ENCODE measurements at places on chromosomes 5 and 9.

GRCh38 chr5:151414536-151414935 is 32.9 kb upstream of the SLC36A1 start:
- no peak for DNase-seq

DNA sequence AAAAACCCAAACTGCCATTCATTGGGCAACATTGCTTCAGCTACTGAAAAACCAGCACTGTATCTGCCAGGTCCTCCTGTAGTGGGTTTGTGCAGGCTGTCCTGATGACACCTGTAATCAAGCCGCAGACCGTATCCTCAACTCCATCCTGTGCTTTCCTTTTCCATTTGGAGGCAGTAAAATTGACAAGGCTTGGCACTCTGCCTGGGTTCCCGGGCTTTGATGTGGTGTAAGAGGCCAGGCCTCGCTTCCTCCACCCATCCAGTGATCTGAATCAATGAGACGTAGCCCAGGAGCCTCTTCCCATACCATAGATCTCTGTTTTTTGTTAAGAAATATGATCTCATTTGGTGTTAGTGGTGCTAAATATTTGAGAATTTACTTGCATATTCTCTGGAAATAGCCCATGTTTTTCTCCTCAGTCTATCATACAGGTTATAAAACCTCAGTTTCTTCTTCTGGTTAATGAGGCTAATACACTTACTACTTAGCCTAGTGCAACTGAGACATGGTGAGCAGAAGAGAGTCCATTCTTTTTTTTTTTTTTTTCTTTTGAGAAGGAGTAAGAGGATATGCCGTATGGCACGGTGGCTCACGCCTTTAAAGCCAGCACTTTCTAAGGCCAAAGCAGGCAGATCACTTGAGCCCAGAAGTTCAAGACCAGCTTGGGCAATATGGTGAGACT is 34.8 kb downstream of the LSM11 start:
- DNase-seq = no peak

- DNase-seq = no peak
Observed at GRCh38 chr5:111635916-111636570, 121.0 kb downstream of the NREP start.

DNA sequence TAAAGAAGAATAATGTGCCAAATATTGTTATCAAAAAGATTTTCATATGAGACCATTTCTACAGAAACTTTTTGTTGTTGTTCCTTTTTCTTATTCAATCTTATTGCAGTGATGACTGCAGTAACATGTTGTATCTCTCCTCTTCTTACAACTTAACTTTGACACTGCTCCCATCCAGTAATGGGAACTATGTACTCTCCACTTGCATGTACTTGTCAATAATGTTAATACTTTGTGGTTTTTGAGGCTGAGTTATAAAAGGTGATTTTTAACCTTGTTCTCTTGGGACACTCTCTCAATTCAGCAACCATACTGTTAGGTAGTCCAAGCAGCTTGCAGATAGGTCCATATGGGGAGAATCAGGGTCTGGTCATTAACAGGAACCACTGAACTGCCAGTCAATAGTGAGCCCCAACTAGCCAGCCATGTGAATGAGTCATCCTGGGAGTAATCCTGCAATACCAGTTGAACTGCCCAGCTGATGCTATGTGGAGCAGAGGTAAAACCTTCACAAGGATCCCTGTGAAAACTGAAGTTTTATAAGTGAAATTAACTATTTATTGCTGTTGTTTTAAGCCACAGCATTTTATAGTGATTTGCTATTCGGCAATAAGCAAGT is 199.6 kb upstream of the DAB2 start:
- no peak for DNase-seq

DNA sequence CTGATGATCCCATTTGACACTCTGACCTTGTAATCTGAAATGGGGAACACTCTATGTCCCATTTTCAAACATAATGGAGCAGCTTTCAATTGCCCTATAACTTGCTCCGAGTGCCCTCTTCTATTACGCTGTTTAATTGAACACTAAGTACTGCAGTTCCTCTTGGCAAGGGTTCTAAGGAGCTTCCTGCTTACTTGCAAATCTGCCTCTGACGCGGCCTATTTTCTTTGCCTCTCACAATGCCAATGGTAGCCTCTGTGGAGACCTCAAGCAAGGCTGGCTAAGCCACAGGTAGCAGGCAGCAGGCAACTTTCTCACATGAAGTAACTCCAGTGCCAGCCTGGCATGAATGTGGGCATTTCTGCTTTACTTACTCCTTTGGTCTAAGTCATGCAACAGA is 443.4 kb upstream of the TRPC7 start:
- no peak for DNase-seq

GRCh38 chr5:40206030-40206429 is 473.7 kb upstream of the PTGER4 start:
- no peak for DNase-seq

GRCh38 chr5:124438026-124438902 is 308.2 kb downstream of the ZNF608 start:
- DNase-seq = no peak

- no peak for DNase-seq
Observed at GRCh38 chr9:84226126-84226525, 114.4 kb downstream of the SLC28A3 start.

- DNase-seq = no peak
Observed at GRCh38 chr5:68576805-68577204, 361.2 kb downstream of the PIK3R1 start.

GRCh38 chr9:135230386-135230765 is 142.9 kb downstream of the OLFM1 start:
- DNase-seq = no peak

- no peak for DNase-seq
Observed at GRCh38 chr9:91741522-91741921, 208.5 kb downstream of the ROR2 start.

GRCh38 chr5:103256178-103256577 is 2.4 kb upstream of the MACIR start:
- no peak for DNase-seq

- DNase-seq = no peak
Observed at GRCh38 chr9:36138901-36139300, 2.4 kb downstream of the GLIPR2 start.

GRCh38 chr5:68446487-68446894 is 230.9 kb downstream of the PIK3R1 start:
- no peak for DNase-seq

GRCh38 chr9:92444841-92445240 is 20.6 kb upstream of the OMD start:
- DNase-seq = no peak

GRCh38 chr9:128495804-128496417 is 8.6 kb upstream of the GLE1 start:
- DNase-seq = no peak

- no peak for DNase-seq
Observed at GRCh38 chr9:107675351-107676259, 186.0 kb upstream of the KLF4 start.

GRCh38 chr5:55438998-55439397 is 95.8 kb downstream of the PLPP1 start:
- no peak for DNase-seq

- DNase-seq = no peak
Observed at GRCh38 chr5:150514708-150515211, 6.8 kb downstream of the NDST1 start.

GRCh38 chr5:71740015-71740753 is 21.1 kb downstream of the CARTPT start:
- no peak for DNase-seq

DNA sequence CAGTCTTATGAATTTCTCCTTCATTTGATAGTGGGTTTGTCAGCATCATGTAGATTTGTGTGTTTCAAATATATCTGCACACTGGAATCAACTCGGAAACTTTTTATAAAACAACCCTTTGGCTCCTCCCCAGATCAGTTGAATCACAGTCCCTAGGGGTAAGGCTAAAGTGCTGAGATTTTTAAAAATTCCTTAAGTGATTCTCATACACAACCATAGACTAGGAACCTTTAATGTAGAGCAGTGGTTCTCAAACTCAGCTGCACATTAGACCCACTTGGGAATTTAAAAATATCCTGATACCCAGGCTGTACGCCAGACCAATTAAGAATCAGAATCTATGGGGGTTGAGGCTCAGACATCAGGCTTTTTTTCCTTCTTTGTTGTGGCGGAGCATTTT is 17.5 kb upstream of the JAK2 start:
- no peak for DNase-seq
